ENCODE measurements at places on chromosomes 4 and X.
A peak's percentile ranks its signal among the peaks of the same experiment; 100 is the strongest.

GRCh38 chrX:71241301-71241700, 12.6 kb downstream of the ZMYM3 start:
- peaks cover 23% of the 10 kb centered on the region for H3K36me3 ChIP-seq
- no peak for DNase-seq
- H3K27ac ChIP-seq, result no peak overlapping the region
- no peaks in the 10 kb centered on the region for H3K27me3 ChIP-seq
- no peaks in the 10 kb centered on the region for H3K4me1 ChIP-seq

- H3K36me3 ChIP-seq, result no peaks in the 10 kb centered on the region
- H3K27ac ChIP-seq, result no peak overlapping the region
- no peak for DNase-seq
Measured at GRCh38 chr4:144565527-144566195, 80.3 kb upstream of the HHIP start.

DNA sequence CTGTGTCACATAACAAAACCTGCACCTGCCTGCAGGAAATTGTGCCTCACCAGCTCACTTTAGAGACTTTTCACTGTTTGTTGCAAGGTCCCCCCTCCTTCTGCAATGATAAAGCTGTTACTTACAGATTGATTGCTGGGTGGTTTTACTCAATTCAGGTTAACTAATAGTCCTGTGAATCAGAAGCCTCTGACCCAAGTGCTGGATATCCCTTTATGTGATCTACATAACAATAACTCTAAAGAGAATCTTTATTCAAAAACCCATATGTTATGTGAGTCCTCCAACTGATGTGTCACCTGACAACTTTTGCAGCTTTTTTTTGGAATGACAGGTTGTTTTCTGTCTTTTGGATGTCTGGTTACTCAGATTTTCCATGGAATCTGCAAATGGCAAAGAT, 2323.6 kb upstream of the TENM3 start:
- H3K36me3 ChIP-seq, result no peaks in the 10 kb centered on the region
- H3K4me3 ChIP-seq, result no peak overlapping the region
- H3K4me1 ChIP-seq, result no peaks in the 10 kb centered on the region

DNA sequence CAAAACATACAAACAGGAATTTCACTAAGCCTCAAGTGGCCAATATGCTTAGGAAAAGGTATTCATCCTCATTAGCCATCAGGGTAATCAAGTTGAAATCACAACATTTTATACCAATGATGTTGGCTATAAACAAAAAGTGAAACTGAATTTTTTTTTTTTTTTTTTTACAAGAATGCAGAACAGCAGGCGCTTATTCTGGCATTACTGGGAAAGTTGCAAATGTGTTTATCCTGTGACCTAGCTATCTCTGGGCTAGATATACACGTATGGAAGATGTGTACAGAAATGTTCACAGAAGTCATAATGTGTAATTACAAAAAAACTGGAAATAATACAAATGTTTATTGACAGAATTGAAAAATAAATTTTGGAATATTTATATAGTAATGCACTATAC, 1430.4 kb upstream of the TENM3 start:
- H3K4me3 ChIP-seq, result no peak overlapping the region
- DNase-seq, result no peak
- H3K27ac ChIP-seq, result no peak overlapping the region
- H3K27me3 ChIP-seq, result no peaks in the 10 kb centered on the region
- no peaks in the 10 kb centered on the region for H3K36me3 ChIP-seq
- no peaks in the 10 kb centered on the region for H3K4me1 ChIP-seq

GRCh38 chrX:137033774-137034507, at the start of gene GPR101:
Gene GPR101 (minus strand): TSS chrX:137033995. CDS start chrX:137031674, 2,321 bp downstream.
- H3K36me3 ChIP-seq, result no peaks in the 10 kb centered on the region
- DNase-seq, result peak; percentile 9
- H3K27ac ChIP-seq, result no peak within 1 kb of the TSS
- H3K27me3 ChIP-seq, result peaks cover 48% of the 10 kb centered on the region
- H3K4me3 ChIP-seq, result no peak within 1 kb of the TSS
